ENCODE measurements at places on chromosomes 2 and 18.

- no peak for DNase-seq
These were observed 87.2 kb downstream of the L3MBTL4 start for GRCh38 chr18:6327485-6327884.

GRCh38 chr2:45496869-45497268, 114.2 kb downstream of the SRBD1 start:
- peak; percentile 56 for DNase-seq

DNA sequence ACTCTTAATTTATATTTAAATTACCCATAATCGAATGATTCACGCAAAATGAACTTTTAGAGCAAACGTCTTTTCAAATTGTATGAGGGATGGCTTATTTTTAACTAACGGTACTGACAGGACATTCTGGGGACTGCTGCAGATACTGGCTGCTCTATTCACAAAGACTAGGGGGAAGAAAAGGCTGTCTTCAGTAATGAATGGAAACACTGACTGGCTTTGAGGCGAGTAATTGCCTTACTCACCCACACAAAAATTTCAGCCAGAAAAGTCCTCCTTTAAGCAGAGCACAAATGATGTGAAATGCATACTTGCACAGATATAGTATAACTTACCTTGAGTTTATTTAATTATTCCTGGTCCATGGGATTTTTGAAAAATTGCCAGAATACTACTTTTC, 852.6 kb downstream of the DPP10 start:
- DNase-seq, result no peak

DNA sequence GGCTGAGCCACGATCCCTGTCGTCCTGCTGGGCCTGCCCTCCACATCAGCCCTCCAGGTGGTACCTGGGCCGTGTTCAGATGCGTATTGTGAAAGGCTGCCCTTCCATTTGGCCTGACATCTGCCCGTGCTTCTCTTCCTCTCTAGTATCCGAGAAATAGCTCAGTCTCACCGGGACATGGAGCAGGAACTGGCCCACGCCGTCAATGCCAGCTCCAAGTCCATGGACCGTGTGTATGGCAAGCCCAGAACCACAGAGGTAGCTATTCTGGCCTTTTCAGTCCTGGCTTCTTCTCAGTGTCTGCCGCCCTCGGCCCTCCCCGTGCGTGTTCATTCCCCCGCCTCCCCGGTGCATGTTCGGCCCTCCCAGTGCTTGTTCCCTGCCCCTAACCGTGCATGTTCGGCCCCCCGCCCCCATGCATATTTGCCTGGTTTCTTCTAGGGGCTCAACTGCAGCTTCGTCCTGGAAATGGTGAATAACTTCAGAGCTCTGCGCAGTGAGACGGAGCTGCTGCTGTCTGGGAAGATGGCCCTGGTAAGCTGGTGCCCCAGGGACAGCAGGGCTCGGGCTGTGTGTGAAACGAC, 104.3 kb downstream of the USP40 start:
- DNase-seq, result no peak

DNA sequence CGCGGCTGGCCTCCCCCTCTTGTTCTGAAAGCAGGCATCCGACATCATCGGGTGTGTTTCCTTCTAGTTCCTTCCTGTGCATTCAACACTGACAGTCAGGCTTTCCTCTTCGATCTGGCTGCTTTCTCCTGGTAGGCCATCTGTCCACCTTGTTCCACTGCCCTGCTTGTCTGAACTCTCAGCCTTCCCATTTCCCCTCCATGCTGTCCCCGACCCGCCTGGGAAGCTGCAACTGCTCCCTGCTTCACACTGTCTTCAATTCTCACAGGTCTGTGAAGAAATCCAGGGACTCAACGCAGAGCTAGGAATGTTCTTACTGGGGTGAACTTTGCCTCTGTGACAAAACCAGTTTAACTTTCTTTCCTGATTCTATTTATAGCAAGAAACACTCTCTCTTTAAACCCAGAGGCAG, 43.0 kb downstream of the KIF3C start:
- DNase-seq, result no peak

GRCh38 chr18:33928231-33928630, 296.5 kb downstream of the NOL4 start:
- DNase-seq, result no peak

DNA sequence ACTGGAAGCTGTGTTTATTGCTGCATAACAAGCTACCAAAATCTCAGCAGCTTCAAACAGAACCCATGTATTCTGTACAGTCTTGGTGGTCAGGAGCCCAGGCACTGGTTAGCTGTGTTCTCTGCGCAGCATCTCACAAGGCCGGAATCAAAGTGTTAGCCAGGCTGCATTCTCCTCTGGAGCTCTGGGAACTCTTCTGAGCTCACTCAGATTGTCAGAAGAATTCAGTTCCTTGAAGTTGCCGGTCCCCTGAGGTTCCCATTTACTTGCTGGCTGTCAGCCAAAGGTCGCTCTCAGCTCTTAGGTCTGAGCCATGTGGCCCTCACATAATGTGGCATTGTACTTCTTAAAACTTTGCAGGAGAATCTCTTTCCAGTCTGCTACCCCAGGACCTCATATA, 123.6 kb upstream of the SMIM21 start:
- no peak for DNase-seq

- no peak for DNase-seq
These were observed 77.1 kb downstream of the SPATS2L start for GRCh38 chr2:200383380-200384110.

DNA sequence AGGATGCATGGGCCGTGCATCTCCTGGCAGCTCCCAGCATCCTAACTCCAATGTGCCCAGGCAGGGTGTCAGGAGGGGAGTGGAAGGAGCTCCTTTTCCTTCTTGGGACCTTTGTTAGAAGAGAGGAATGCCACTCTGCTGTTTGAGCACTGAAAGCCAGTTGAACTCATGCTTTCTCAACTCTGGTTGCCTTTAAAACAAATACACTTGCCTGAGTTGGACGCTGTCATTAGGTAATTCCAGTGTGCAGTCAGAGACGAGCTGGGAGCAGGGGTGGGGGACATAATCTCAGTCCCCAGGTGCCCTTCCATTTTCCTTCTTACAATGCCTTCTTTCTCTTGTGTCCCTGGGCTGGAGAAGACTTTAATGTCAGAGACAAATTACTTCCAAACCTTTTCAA, 44.4 kb upstream of the IL1R2 start:
- no peak for DNase-seq
